Esophagus muscularis mucosa (tissue), 4 donors: ENCODE measurements at places on chromosomes 3 and 15. TPM values are rescaled to one million over a fixed set of nuclear protein-coding genes. Genes with fewer than 3 reads are reported as not detected.

GRCh38 chr15:81285461-81285860 lies 38.5 kb downstream of the STARD5 start:
- no peak for DNase-seq

- DNase-seq, result no peak
These were observed 24.3 kb downstream of the TBC1D21 start for GRCh38 chr15:73897441-73898261.

- no peak for DNase-seq
These were observed 134.0 kb downstream of the MFSD1 start for GRCh38 chr3:158935846-158936245.

Gene AVEN
- total RNA-seq, result 27.0 TPM

- DNase-seq, result no peak
These were observed 612 bp upstream of the TBL1XR1 start for GRCh38 chr3:177197727-177198460.

GRCh38 chr3:122312826-122313225 lies 12.2 kb upstream of the CSTA start:
- DNase-seq, result no peak

DNA sequence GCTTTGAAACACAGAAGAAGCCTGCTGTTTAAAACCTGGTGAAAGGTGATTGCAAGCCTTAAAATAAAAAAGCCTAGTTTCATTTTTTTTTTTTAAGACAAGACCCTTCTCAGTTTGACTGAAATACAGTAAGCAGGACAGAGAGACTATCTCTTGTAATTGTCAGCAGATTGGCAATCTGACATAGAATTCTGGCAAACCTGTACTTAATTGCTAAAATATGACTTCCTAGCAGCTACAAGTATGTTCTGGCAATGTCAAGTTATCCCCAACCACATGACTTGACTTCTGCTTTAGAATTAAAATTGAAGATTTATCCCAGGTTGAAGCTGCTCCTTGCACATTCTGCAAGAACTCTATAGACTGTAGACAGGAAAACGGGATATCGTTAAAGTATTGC lies 232.8 kb upstream of the NR2F2 start:
- no peak for DNase-seq

DNA sequence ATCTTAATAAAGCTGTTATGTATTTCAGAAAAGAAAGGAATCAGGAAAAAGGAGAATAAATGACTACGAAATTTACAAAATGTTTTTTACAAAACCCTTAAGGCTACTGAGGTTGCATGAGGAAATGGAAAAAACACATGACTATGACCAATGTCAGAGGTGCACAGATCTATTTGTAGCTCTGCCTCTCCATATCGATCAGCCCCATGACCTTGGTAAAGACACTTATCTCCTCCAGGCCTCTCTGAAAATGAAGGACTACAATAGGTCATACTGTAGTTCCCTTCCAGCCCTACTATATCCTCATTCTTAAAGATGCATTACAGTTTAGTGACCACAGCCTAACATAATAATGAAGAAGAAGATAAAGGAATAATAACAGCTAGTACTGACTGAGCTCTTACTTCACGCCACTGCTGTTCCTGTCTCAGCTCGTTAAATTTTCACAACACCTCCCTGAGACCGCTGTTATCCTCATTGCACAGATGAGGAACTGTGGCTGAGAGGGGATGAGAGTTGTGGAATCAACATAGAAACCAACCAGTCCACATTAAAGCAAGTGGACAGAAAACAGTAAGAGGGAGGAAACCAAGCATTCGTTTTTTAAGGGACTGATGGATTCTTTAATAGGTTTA lies 163.2 kb downstream of the MAGI1 start:
- DNase-seq, result peak; percentile 29

Gene ACP3
- total RNA-seq, result 1.8 TPM

DNA sequence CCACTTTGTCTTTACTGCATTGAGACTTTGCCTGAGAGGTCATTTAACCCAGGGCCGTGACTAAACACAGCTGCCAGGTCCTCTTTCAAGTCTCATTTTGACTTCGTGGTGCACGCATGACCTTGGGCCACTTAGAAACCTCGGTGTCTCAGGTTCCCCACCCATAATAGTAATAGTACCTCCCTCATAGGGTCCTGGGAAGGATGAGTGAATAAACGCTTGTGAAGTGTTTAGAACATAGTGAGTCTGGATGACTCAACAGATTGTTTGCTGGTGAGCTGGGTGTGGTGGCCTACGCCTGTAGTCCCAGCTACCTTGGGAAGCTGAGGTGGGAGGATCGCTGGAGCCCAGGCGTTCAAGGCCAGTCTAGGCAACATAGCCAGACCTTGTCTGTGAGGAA lies 56.3 kb downstream of the BDH1 start:
- DNase-seq, result no peak

Gene RPUSD3
- 48.0 TPM for total RNA-seq

DNA sequence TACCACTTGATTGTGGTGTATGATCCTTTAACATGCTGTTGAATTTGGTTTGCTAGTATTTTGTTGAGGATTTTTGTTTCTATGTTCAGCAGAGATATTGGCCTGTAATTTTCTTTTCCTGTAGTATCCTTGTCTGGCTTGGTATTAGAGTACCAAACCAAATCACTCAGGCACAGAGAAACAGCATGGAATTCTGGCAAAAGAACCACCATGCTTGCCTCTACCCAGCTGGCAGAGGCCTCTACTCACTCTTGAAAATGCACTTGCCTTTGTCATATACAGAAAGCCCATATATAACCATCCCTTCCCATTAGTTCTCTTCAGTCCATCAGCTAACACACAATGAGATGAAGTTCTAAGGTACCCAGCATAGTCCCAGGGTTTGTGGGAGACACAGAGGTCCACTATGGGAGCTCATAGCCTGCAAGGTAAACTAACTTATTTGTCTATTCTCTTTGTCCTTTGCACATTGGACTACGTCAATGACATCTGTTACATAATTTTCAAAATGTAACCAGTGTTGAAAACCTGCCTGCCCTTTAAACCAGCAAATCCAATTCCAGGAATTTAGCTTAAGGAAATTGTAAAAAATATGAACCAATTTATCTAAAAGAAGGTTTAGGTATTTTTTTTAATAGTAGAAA lies 82.1 kb upstream of the POMGNT2 start:
- DNase-seq, result no peak

Gene PLA2G4E
- total RNA-seq, result not detected

GRCh38 chr15:68209735-68210408 lies 4.7 kb upstream of the CALML4 start:
- DNase-seq, result no peak

GRCh38 chr15:71202712-71203111 lies 87.4 kb downstream of the THSD4 start:
- no peak for DNase-seq

Gene CCR5
- total RNA-seq, result 3.0 TPM

DNA sequence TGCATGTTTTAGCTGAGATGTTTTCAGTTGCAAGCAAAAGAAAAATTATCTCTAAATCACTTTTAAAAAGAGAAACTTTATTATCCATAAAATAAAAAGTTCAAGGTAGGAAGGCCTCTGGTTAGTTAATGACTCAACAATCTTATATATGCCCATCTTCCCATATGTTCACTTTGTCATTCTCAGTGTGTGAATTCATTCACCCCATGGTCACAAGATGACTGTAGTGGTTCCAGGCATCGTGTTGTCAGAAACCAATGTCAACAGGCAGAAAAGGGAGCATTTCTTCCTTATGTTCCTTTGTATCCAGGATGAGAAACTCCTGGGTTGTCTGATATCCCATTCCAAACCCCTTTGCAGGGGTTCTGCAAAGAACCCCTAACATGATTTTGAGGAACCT lies 119.9 kb upstream of the RAP2B start:
- DNase-seq, result no peak

DNA sequence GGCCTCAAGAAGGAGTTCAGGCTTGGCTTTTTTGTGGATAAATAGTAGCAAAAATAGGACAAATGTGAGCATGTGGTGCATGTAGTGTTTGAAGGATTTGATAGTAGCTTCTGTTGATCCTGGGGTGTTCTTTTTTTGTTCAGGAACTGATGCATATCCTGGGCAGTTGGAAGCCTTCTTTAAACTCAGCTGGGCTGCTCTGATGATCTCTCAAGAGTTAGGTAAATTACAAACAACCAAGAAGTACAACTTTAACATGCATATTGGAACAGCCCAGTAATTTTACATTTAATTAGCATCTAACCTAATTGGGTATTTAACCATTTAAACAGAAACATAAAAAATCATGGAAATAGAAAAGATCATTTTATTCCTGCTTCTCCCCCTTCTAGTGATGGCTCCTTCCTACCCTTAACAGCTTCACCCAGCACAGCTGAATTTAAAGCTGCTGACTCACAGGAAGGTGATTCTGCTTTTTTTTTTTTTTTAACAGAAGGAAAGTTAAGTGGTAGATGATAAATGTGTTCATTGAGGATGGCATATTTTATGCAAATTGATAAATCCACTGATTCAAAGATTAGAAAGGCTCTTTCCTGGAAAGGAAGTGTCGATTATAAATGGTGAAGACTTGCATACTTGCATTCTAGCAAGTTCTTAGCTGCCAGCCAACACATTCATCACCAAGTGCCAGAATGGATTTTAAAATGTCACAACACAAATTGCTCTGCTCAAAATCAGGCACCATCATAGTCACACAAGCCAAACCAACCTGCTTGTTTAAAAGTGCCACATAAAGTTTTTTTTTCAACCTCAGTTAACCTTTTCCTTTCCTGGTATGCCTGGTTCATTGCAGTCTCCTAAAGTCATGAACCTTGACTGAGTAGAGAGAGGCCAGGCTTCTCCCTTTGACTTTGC lies 20.0 kb downstream of the SLC35G2 start:
- DNase-seq, result no peak

Gene ROPN1
- not detected for total RNA-seq

- no peak for DNase-seq
These were observed 107.4 kb upstream of the CBLB start for GRCh38 chr3:105976196-105976595.

Gene SLC28A2
- not detected for total RNA-seq

DNA sequence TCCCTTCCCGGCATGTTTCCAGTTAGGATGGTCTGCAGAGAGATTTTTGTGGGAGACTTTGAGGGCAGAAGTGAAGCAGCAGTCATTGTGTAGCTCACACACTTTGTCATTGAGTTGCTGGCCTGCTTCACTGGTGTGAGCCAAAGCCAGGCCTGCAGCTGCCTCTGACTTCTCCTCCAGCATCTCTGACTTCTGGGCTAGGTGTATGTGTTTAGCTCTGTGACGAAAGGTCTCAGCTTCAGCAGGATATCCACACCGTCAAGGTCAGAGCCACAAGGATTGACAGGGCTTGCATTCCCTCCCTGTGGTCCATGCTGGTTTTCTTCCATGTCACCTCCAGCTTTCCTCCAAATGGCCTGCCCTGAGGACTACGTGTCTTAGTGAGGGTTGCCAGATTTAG lies 57.1 kb upstream of the OSBPL11 start:
- no peak for DNase-seq

GRCh38 chr3:99541181-99541580 lies 97.2 kb upstream of the COL8A1 start:
- no peak for DNase-seq

DNA sequence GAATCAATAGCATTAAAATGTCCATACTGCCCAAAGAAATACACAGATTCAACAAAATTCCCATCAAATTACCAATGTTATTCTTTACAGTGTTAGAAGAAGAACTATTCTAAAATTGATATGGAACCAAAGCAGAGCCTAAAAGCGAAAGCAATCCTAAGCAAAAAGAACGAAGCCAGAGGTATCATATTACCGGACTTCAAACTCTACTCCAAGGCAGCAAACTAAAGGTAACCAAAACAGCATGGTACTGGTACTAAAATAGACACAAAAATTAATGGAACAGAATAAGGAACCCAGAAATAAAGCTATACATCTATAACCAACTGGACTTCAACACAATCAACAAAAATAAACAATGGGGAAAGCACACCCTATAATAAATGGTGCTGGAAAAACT lies 167.5 kb downstream of the ADAMTS9 start:
- no peak for DNase-seq

GRCh38 chr3:115470254-115470653 lies 153.1 kb upstream of the GAP43 start:
- DNase-seq, result no peak

DNA sequence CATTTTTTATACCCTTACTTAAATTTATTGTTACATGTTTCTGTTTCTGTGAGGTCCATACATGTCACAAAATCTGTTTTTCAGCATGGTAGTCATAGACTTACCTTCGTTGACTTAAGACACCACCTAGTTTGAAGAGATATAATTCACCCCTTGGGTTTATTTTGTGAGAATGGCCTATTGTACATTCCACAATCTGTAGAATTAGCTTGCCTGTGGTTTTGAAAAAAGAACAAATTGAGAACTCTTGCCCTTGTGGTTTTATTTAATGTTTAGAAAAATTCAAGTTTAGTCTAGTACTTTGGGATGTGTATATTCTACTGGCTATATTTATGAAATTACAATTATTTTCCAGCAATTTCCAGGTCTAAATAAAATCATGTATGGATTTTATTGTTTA lies 31.6 kb downstream of the FILIP1L start:
- no peak for DNase-seq

Gene CKMT1B
- 1.3 TPM for total RNA-seq

DNA sequence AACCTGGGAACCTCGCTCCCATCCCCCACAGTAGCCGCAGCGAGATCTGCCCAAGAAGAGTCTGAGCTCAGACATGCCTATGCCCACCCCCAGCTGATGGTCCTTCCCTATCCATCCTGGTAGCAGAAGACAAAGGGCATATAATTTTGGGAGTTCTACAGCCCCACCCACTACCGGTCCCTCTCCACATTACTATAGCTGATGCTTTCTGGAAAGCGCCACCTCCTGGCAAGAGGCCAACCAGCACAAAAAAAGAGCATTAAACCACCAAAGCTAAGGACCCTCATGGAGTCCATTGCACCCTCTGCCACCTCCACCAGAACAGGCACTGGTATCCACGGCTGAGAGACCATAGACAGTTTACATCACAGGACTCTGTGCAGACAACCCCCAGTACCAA lies 168.4 kb downstream of the MEGF11 start:
- DNase-seq, result no peak

Gene GLDN
- total RNA-seq, result 2.2 TPM

DNA sequence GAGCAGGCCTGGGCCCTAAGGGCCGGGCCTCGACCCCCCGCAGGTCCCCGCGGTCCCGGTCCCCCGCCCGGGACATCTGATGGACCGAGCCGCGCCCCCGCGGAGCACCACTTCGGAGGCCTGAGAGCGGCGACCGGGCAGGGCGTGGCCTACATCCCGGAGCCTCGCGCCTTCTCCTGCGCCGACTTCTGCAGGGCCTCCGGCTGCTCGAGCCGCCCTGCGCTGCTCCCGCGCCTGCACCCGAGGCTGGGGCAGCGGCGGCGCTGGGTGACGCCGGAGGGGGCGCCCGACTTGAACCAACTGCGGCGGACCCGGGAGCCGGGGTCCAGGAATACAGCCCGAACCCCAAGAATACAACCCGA lies 14.9 kb upstream of the GP9 start:
- DNase-seq, result no peak

DNA sequence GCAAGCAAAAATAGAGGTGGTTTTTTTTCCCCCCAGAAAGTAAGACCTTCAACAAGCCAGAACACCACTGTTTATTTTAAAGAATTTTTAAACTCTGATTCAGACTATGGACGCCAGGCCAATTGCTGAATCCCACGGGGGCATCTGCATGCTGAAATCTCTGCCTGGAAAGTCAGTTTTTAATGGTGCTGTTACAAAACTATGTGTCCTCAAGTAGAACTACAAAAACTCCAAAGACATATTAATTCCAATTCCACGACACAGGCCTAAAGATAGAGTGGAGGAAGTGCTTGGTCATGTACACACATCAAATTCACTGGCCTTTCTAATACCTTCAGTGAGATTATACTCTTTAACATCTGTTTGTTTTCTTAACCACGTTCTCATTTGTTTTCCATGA lies 490.5 kb upstream of the NR2F2 start:
- DNase-seq, result no peak

Gene C3orf85
- not detected for total RNA-seq
